Right lung (tissue), 10 donors: ENCODE measurements at places on chromosomes 5 and 9. TPM values are rescaled to one million over a fixed set of nuclear protein-coding genes. Genes with fewer than 3 reads are reported as not detected.

- DNase-seq: no peak
Measured at GRCh38 chr9:27627188-27627564, 53.9 kb upstream of the C9orf72 start.

DNA sequence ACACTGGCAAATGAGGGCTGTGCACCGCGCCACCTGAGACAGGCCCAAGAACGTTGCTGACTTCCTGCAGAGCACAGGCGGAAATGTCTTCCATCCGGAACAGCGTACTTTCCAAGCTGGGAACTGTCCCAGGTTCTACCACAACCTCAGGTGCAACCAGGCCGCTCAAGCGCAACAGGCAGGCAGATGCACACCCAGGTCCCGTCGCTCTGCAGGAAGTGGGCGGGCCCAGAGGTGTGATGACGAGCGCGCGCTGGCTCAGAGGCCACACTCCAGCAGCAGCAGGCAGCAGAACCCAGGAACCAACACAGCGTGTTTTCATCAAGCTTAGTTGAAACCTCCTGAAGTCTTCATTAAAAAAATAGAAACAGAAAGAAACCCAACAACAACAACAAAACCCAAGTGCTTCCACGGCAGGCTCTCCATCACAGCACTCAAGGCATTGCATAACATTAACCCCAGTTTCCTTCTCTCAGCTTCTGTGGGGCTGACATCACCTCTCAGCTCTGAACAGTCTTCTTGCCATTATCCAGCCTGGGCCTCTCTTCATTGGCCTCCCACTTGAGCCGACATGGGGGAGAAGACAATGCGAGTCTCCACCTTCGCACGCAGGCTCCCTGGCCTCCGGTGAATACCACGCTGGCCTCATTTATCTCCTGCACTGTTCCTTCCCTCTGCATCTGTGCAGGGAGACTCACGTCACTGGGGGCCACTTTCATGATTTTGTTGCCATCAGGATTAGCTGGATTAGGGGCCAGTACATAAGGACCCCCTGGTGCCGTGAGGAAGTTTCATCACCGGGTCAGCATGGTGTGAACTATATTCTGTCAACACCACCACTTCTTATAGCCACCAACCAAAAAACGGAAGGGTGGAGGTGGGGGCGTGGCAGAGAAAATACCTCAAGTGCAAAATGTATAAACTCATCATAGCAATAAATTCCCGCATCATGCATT, 22.1 kb downstream of the PTCH1 start:
- no peak for DNase-seq

GRCh38 chr9:116476935-116477381, 210.1 kb upstream of the TRIM32 start:
- DNase-seq: peak; percentile 82

DNA sequence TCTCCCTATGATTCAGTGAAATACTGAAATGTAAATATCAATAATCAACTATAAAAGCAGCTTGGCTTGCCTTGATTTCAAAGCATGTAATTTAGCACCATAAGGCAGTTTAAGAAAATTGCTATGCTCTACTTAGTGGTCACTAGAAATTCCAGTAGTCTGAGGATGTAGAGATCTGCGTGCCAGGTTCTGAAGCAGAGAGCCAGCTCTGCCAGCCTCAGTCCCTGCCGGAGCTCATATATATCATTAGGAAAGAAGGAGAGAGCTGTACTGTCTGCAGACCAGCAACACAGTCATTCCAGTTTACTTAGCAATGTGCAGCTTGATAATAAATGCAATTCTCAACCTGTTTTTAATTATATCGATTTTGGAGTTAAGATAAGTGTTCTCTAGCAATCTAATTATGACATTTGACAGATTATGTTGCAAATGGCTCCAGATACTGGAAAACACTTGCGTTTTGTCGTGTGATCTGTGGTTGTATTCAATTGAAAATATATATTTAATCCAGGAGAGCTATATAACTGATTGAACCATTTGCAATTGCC, 540.5 kb downstream of the CTNND2 start:
- no peak for DNase-seq

- DNase-seq: no peak
Measured at GRCh38 chr5:180069589-180070247, 1.8 kb downstream of the RNF130 start.

DNA sequence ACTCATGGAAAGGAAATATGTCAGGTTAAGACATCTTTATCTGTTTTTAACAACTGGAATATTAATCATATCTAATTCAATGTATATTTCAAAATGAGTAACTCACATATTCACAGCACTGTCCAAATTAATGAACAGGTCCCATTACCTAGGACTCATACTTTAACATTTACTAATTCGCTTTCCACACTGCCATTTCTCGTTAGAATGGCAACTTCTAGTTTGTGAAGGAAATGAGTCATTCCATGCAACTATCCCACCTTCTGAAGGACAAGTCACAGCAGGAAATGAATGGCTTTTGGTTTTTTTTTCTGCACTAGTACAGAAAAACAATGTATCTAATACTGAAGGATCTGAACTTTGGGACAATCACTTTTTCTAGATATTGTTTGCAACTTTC, 24.6 kb upstream of the IFNK start:
- no peak for DNase-seq

DNA sequence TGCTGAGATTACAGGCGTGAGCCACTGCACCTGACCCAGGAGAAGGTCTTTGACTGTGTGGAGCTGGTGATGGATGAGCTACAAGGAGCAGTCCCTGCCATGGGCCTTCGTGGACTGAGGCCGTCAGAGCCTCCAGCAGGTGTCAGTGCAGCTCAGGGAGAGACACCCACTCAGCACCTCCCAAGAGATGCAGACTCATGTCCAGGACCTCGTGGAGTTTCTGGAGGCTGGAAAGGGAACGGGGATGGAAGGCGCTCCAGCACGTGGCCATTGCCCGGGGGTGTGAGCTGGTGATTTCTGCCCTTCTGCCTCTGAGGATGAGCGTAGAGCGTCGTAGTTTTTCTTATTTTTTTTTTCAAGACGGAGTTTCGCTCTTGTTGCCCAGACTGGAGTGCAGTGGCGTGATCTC, 9.5 kb downstream of the TOR4A start:
- no peak for DNase-seq

DNA sequence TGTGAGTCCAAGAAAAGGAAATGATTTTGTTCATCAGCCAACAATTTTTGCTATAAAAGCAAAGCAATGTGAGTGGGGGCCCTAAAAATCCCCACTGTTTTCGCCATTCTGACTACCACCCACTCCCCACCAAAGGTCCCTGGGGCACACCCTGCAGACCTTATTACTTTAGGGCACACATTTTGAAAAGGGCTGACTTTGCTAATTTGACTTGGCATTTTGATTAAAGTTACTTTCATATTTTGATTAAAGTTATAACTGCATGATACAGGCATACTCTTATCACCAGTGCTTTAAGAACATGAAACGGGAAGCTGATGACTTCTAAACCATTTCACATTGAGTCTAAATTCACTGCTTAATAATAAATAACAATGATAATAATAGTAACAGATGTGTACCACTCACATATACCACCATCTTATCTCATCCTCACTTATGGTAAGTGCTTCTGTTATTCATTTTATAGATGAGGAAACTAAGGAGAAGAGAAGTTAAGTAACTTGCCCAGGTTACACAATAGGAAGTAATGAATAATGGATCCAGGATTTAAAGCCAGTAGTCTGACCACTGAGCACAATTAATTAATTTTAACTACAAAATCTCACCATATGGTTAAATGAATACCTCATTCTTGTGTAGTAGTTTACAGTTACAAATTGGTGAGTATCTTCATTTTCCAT, 25.4 kb upstream of the NR3C1 start:
- DNase-seq: no peak

DNA sequence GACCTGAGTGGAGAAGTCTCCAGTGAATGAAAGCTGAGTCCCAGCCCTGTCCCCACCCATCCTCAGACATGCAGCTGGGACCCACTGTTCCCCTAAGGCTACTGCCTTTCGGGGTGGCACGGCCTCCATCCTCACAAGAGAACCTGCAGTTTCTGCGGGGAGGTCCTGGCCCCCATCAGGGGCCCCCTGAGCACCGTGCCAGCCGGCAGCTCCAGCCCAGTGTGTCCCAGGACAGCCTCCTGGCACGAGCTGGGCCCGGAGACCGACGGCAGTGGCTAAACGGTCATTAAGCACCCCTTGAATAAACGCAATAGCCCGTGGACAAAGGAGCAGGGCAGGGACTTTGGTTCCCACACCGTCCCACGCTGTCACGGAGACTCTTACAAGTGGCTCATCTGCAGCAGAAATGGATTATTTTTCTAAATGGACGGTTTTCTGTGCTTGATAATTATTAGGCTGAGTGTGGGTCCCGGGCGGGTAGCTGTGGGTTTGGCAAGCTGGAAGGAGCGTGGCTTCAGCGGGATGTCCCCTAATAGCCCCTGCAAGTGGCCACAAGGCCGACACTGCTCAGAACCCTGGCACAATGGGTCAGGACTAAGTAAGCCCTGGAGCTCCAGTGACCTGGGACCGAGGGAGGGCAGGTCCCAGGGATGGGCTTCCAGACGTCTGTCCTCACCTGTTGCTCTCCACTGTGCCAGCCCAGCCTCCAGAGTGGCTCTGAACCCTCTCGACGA, 17.4 kb downstream of the FAM78A start:
- no peak for DNase-seq

GRCh38 chr5:138601444-138601843, 26.2 kb upstream of the HSPA9 start:
- DNase-seq: peak; percentile 89

DNA sequence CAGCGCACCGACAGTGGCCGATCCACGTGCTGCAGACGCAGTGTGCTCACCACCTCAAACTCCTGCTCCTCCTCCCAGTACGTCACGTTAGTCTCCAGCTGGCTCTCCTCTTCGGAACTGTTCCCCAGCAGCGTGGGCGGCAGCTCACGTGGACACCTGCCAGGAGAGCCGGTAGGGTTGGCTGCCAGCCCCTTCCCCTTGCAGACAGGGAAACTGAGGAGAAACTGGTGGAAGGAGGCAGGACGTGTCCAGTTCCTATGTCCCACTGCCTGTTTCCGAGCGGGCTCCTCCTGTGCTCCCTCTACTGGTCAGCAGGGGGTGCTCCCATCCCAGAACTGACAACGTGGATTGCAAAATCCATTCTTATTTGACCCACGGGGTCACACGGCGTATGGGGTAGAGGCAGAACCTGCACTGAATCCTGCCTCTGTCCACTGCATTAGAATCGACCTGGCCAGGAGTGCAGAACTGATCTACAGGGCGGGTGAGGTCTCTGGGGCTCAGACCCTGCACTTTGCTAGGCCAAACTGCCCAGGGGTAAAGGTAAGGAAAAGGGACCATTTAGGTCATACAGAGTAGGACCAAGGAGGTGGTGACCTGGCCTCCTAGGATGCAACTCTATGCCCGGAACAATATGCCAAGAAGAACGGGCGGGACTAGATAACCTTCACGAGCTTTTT, 25.7 kb downstream of the PDGFRB start:
- peak; percentile 72 for DNase-seq

GRCh38 chr9:104833696-104834095, 69.8 kb downstream of the NIPSNAP3B start:
- no peak for DNase-seq

DNA sequence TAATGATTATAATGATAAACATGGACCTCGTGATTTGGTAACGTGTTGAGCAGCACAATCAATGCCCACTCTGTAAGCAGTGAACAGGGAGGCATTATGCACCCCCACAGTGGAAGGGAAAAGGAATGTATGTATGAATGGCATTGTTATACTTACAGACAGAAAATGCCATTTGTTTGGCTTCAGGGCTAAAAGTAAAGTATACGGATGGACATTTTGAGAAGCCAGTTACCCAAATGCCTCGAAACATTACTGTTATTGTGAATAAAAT, 260.2 kb upstream of the PPP1R2B start:
- DNase-seq: no peak

COL5A1 gene
- 279 TPM for polyA plus RNA-seq

CTNND2 gene
- 3.6 TPM for polyA plus RNA-seq

FABP6 gene
- polyA plus RNA-seq: 6.9 TPM

FGF10 gene
- 46.5 TPM for polyA plus RNA-seq
